Glutamatergic neuron (in vitro differentiated cells): ENCODE measurements at places on chromosomes 1 and 21.

GRCh38 chr1:106700211-106700610 is 356.3 kb upstream of the PRMT6 start:
- DNase-seq, result no peak

- DNase-seq, result no peak
Measured at GRCh38 chr1:50357186-50357585, 66.1 kb downstream of the DMRTA2 start.

- DNase-seq, result no peak
Measured at GRCh38 chr1:213704941-213705340, 282.8 kb upstream of the PROX1 start.

DNA sequence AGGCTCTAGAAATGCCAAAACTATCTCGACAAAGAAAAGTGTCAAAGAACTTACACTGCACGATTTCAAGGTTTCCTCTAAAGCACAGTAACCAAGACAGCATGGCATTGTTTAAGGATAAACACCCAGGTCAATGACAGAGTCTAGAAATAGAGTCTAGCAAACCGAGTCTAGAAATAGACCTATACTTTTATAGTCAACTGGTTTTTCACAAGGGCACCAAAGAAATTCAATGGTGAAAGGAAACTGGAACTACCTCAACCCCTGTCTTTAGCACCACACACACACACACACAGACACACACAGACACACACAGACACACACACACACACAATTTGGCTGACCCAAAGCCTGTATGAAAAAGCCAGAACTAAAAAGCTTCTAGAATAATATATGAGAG is 67.1 kb upstream of the PGBD5 start:
- no peak for DNase-seq

DNA sequence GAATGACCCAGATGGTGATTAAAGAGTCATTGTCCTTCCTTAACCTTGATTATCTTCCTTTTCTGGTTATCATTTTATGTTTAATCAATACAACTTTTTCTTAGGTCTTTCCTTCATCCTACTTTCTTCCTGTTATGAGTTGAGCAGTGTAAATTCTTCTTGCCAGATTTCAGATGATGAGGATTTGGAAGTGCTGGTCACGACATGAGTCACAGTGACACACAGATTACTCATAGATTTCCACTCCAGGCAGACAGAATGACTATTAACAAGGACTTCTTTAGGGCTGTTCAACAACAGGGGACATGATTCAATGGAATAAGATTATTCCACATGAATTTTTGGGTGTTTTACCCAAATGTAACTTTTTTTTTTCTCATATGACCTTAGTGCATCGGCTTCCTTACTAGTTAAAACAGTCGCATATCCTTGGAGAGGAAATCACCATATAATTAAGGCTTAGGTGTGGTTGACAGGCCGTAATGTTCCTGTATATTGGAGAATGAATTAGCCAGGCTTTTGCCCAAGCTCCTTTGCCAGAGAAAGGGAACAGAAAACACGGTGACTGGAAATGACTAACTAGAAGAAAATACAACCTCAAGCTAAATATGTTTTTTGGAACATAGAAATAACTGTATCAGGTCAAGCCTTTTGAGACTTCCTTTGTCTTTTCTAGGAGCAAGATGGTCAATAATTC is 44.2 kb downstream of the PRRX1 start:
- DNase-seq, result no peak

DNA sequence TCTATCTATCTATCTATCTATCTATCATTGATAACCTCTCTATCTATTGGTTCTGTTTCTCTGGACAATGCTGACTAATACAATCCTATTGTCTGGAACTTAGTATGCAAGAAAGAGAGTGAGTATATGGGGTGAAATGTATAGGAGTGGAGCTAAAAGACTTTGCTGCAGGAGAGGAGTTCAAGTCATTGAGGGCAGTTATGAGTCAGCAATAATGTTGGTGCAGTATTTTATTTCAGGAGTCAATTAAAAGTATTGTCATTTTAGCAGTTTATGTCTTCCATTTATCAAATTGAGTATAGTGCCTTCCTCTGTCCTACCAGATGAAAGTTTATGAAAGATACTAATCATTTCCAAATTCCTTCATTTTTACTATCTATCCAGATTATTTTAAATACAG is 55.8 kb downstream of the MAP3K7CL start:
- DNase-seq, result no peak

DNA sequence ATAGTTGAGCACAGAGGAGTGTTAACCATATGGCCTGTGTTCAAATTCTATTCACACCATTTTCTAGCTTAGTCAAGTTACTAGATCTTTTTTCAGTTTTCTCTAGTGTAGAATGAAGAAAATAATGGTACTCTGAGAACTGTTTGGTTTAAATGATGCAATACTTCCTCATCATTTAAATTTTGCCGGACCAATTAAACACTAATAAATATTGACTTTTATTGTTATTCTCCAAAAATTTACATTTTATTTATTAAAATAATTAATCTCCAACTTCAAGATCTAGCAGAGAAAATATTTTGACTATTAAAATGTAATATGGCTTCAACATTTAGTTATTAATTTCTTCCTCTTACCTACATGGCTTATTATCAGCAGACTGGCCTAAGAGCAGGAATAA is 123.1 kb downstream of the OLFM3 start:
- DNase-seq, result no peak

DNA sequence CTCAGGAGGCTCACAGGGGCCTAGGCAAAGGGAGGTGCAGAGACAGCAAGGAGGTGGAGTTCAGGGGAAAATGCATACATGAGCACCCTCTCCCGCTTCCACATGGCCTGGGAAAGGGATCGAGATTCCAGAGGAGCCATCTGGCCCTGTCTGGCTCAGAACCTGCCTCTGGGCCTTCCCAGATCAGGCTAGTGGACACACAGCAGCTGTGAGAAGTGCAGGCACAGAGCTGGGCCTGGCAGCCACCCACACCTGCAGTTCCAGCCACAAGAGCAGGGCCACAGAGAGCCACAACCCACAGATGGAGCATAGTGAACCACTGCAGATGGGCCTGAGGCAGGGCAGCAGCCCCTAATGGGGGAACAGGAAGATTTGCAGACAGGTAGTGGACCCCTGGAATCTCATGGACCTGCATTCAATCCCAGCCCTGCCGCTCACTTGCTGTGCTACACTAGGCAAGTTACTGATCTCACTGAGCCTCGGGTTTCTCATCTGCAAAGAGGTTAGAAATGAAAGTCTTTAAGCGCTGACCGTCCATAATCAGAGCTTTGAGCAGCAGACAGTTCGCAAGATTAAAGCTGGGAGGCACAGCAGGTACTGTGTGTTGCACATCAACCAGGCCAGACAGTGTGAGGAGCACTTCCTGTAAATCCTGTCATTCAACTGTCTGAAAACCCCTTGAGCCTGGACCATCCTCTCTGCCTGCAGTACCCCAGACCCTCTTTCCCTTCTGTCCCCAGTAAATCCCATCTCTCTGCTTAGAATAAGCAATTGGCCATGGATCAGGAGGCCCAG is 58.0 kb downstream of the MATN1 start:
- peak; percentile 4 for DNase-seq

DNA sequence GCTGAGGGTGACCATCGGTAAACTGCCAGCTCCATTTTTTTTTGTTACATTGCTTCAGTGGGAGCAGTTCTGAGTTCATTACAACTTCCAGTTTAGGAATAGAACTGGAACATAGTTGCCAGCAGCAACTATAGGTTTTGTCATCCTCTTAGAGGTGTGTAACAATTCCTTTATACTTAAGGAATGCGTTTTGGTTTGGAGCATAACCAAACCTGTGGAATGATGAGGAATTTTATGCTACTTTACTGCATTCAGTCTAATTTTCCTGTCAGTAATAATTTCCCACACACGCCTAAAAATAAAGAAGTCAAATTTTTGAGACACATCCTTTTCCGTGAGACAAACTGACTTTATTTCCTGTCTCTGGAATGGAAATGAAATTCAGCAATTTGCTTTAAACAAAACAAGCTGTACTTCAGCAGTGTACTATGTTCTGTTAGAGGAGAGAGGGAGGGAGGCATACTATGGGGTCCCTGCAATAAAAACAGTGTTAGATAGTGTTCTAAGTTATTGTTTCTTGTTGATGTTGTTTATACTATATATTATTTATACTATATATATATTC is 4.8 kb upstream of the AMPD1 start:
- no peak for DNase-seq

DNA sequence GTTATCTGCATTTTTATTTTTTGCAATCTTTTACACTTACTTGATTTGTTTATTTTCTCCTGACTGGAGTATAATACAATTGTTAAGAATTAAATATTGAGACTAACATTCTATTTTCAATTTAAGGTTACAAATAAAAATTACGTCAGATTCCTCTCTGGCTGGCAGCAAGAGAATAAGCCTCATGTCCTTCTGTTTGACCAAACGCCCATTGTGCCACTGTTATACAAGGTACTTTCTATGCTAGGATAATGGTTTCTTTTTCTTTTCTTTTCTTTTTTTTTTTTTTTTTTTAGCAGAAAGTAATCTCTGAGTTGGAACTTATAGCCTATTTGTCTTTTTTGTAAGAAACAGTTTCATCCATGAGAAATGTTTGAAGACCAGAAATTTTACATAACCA is 20.0 kb downstream of the DNAJC16 start:
- no peak for DNase-seq
